ENCODE measurements at places on chromosomes 6 and 20. TPM values are rescaled to one million over a fixed set of nuclear protein-coding genes. Genes with fewer than 3 reads are reported as not detected.

DNA sequence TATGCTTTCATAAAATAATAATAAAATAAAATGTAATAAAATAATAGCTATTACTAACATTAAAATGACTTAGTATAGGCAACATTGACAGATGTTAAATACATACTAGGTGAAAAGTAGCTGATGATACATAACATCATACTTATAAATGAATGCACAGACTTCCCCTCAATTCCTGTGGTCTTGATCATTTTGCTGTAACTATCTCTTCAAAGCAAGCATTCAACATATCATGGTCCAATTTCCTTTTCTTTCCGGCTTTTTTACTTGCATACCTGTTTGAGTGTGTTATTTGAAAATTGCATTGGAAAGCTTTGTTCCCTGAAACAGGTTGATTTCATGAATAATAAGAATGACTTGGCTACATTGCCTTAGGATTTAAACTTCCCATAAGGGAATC, 309.3 kb downstream of the HDGFL1 start:
- no peak for DNase-seq

Gene COL12A1
- total RNA-seq: 1.1 TPM

Gene SPAG4
- 1.8 TPM for total RNA-seq

Gene TMEM244
- not detected for total RNA-seq

DNA sequence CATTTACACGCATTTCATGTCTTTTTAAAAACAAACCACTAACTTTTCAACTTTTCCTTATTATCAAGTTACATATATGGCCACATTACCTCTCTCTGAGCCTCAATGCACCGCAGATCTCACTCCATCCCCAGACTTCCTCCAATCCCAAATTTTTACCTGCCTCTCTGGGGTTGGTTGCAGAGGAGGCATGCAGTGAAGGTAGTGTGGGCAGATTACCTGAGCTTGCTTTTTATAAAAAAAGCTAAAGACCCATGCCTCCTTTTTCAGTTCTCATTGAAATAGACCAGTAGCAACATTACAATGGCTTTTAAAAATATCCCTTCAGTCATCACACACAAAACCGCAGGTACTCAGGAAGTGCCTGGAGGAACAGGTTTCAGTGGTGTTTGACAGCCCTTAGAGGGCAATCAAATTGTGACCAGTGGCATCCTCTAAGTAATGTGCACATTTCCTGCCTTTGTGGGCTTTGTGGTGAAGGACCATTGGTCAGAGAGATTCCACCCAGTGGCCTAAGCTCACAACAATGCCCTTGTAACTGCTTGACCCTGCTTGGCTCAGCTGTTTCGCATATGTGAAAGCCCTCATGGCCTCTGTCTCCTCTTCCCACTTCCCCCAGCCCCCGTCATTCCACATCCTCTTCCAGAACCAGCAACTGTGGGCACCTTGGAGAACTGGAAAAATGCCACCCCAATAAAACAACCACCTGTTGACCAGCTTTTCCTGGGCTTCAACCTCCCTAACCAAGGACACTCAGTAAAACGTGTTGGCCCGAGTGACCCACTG, 30.2 kb upstream of the IL17A start:
- peak; percentile 20 for DNase-seq

DNA sequence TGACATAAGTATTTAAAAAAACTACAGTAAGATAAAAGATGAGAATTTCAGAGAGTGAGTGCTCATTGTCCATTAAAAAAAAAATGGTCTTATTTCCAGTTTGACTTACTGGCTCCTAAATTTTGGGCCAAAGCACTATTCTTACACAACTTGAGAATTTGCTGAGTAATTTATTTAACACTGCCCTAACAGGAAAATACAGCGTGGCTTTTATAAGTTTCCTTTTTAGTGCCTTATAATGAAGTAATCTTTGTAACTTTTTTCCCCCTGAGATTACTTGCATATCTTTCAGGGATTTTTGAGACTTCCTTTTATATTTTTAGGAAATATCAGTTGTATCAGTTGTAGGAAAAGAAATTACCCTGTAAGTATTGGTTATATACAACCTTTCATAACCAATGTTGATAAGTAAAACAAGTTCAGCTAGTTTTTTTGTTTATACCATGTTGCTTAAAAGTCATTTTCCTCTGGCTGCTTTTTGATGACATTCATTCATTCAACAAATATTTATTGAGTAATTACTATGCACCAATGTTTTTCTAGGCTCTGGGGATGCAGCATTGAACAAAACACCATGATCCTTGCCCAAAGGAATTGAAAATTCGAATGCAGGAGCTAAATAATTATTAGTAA, 106.4 kb upstream of the SGK1 start:
- no peak for DNase-seq

DNA sequence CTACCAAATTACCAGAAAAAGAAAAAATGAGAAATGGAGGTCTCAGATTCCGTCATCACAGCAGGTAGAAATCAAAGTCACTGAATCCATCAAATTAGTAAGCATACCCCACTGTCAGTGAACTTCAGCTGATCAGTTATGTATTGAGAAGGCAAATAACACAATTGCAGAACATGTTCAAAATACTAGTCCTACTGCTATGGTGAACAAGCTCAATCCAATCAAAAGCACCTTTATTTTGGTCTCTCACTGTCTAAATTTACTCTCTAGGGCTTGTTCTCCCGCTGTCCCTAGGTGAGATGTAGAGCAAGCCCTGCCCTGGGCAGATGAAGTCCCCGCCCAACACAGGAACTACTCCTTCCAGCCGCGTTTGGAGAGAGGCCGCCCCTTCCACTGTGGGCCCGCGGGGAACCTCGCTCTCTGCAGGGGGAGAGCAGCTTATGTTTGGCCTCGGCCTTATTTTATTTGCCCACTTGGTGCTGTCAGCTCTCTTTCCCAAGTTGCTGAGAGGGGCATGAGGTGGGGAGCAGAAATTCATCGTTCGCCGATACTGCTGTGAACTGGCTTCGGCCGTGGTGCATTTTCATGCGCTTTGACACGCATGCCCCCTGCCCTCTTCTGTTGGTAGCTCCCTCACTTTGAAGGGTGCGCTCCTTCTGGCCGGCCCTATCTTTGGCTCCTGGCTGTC, 14.3 kb upstream of the MAP1LC3A start:
- no peak for DNase-seq

- no peak for DNase-seq
These were observed 47.7 kb downstream of the PYGB start for GRCh38 chr20:25295386-25296093.

GRCh38 chr6:111824608-111825337, 48.5 kb downstream of the FYN start:
- DNase-seq: no peak

- no peak for DNase-seq
These were observed 20.0 kb upstream of the ZNF165 start for GRCh38 chr6:28060405-28060804.

- DNase-seq: no peak
These were observed 139.5 kb downstream of the PDE7B start for GRCh38 chr6:135990855-135991464.

Gene LGSN
- total RNA-seq: not detected

GRCh38 chr20:39038495-39038894, 76.4 kb downstream of the DHX35 start:
- no peak for DNase-seq

- DNase-seq: no peak
These were observed 515.2 kb upstream of the JARID2 start for GRCh38 chr6:14730654-14731053.

Gene ALDH5A1
- total RNA-seq: 6.1 TPM

DNA sequence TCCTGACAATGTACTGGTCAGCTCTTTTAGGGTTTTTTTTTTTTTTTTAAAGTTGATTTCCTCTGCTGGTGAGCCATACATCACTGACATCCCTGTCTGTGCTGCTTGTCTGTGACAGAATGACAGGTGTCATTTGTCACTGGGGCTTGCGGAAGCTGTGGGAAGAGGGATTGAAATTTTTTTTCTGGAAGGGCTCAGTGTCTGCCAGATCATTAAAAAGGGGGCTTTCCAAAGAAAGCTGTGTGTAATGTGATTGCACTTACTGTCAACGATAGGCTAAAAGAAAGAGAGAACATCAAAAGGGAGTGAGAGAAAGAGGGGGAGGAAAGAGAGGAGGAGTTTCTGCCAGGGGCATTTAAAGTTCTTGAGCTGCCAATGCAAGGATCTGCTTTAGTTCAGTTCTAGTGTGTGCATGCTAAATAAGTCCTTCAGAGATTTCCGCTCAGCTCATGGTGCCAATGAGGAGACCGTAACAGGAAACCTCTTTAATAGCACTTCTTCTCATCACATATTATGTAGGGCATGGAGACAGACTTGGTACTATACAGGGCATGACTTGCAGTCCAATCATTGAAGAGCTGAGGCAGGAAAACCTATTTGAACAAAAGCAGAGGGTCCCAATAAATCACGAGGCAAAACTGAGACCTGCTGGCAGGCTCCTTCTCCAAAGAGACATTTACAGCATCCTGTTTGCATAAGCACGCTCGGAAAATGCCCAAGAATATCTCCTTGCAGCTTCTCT, 177.2 kb downstream of the TSHZ2 start:
- DNase-seq: no peak

Gene CYP21A2
- total RNA-seq: not detected

DNA sequence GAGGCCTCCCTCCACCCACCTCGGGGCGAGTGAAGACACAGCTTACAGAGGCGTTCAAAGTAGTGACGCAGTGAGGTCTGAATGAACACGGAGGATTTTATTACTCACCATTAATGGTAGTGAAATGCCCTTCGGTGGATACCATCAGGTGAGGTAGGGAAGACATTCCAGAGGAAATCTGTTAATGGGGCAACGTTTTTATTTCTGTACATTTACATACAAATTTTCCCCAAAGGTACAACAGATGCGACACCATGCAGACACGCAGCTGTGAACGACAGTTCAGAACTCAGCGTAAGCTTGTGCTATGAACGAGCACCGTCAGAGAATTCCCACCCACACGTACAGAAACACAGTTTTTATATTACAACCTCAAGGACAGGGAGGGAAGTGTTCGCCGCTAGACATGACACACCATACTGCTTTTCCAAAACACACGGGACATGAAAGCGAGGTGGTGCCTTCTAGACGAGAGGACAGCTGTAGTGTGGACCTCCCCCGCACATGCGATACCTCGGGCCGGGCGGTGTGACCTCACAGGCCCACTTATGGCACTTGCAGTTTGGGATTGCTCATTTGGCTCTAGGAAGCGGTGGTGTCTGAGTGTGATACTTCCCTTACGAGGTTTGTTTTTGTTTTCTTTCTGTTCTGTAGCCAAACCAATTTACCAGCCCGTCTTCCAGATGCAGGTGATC, 10.7 kb downstream of the PSMG4 start:
- no peak for DNase-seq

Gene EGFL8
- 15.0 TPM for total RNA-seq

DNA sequence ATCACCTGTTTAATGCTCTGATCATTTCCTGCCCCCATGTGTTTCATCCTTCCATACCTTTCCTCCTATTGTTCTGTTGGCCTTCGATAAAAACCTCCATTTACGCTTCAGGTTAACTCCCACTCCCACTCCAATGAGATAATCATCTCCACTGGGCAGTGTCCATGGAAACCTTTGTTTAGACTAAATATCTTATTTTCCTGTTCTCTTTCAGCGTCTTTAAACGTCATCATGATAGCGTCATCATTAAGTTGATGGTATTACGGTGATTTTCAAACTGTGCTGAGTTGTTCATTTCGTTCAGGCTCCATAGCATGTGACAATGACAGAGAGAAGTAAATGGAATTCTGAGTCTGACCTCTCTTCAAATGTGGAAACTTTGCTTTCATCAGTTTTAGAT, 970.5 kb upstream of the SLC35B3 start:
- no peak for DNase-seq

GRCh38 chr6:161954077-161954476, 680.2 kb upstream of the AGPAT4 start:
- no peak for DNase-seq

- no peak for DNase-seq
These were observed 30.8 kb downstream of the PDE10A start for GRCh38 chr6:165632194-165632593.

DNA sequence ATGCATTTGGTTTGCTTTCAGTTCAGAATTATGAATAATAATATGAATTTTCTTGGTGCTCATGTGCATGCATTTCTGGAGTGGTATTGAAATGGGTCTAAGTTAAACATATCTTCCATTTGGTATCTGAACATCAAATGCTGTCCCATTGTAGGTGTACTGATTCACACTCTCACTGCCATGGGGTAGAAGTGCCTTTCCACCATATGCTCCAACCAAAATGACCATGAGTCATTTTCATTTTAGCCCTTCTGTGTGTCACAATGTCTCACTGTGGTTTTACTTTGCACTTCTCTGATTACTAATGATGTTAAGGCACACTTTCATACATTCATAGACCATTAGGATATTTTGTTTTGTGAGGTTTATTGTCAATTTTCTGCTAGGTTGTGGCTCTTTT, 211.9 kb downstream of the HAO1 start:
- no peak for DNase-seq

DNA sequence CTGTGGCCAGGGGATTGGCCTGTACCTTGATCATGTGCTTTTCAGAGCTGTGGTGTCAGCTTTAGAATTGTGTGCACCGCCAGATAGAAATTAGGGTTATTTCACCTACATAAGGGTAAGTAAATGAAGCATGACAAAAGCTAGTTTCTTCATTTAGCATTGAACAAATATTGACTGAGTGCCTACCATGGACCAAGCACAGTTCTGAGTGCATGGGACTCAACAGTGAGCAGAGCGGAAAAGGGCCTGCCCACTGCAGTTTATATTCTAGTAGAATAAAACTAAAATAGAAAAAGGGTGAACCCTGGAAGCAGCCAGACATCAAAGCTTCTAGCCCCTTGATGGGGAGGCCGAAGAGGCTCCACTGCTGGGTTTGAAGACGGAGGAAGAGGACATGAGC, 25.6 kb downstream of the ECT2L start:
- no peak for DNase-seq

Measured in SK-MEL-5 (cell line).